ENCODE measurements at places on chromosomes 7 and 10.

GRCh38 chr7:83738291-83738835 lies 89.4 kb upstream of the SEMA3E start:
- DNase-seq, result no peak

GRCh38 chr7:86094166-86094669 lies 549.5 kb upstream of the GRM3 start:
- no peak for DNase-seq

- DNase-seq, result no peak
Observed at GRCh38 chr10:27614776-27615175, 110.7 kb downstream of the RAB18 start.

DNA sequence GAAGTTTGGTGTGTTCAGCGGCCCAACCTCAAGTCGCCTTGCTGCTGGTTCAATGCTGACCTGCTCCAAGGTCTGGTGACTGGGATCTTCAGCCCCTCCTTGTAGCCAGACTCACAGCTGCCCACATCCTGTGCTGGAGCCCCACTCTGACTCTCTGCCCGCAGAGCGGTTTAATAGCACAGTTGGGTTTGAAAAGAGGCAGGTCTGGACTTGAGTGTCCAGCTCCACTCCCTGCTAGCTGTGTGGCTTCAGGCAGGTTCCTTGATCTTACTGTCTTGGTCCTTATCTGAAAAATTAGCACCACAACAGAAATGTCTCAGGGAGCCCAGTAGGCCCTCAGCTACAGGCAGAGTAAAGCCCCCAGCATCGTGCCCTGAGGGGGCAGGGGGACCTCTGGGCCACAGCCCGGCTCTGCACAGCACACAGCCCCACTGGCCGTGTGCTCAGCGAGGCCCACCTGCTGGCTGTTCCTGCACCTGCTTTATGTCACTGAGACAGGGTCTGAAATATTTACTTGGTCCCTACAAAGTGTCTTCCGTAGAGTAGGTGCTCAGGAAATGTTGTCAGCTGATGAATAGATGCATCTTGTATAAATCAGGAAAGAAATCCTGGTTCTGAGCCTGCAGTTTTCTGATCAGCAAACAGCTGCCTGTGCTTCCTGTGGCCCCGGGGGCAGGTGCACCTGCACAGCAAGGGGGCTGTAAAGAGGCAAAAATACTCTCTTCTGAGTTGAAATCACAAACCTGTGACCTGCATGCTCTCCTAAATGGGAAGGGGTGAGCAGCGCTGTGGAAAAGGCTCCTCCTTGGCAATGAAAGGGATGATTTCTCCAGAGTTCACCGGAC lies 155.5 kb downstream of the SVIL start:
- no peak for DNase-seq

DNA sequence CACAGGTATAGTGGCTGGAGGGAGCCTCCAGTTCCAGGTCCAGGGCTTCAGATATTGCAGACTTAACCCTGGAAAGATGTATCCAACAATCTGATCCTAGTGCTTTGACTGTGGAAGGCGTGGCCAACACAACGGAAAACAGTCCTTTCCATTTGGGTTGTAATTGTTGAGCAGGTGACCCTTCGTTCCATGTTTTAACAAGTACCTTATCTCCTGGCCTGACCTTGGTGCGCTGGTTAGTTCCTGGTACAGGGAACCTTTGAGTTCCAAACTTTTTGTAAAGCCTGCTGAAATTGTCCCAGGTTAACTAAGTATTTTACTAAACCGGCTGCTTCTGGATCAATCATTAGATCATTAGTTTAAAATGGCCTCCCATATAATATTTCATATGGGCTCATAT lies 23.9 kb upstream of the GIMAP6 start:
- DNase-seq, result no peak

DNA sequence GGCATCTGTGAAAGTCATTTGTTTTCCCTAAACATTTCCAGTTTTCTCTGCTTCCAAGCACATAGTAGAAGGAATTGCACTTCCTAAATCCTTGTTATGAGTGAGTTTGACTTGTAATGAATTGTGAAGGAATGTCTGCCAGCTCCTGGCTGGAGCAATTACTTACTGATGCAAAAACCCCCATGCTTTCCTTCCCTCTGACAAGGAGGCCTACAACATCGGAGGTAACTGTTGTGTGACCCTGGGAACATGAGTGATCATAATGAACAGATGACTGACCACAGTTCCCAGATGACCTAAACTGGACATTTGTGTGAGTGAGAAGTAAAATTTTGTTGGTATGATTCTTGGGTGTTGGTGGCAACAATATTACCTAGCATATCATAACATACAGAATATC lies 21.4 kb upstream of the CPVL start:
- DNase-seq, result no peak

GRCh38 chr7:32039000-32039756 lies 31.0 kb downstream of the PDE1C start:
- DNase-seq, result no peak

GRCh38 chr7:18831419-18831818 lies 286.0 kb downstream of the TWIST1 start:
- no peak for DNase-seq

GRCh38 chr7:57216340-57216739 lies 84.1 kb upstream of the ZNF479 start:
- no peak for DNase-seq

- no peak for DNase-seq
Observed at GRCh38 chr7:144036302-144036885, 12.4 kb upstream of the OR2A5 start.

- DNase-seq, result no peak
Observed at GRCh38 chr10:50396491-50397311, 145.4 kb upstream of the ASAH2 start.

GRCh38 chr10:66943590-66943989 lies 17.8 kb downstream of the LRRTM3 start:
- no peak for DNase-seq

DNA sequence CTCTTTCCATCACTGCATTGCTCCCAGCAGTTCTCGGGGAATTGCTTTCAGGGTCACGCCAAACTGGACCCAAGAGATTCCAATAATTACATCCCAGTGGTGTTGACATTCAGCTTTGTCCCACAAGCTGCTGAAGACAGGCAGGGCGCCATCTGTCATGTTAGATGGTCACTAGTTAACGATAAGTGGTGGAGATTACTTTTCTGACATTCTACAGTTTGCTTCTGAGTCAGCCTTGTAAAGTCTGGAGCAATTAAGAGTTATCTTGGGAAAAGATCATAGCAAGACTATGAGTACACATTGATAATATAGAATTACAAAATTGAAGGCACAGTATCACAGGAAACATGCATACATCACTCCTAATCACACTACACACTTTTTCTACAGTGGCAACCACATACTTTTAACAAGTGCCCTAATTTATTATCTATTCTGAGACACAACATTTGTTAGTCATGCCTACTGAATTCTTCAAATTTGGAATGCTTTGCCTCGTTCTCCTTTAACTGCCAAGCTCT lies 41.9 kb downstream of the SEMA3C start:
- peak; percentile 73 for DNase-seq

- DNase-seq, result no peak
Observed at GRCh38 chr10:30330497-30331168, 18.4 kb downstream of the MTPAP start.

DNA sequence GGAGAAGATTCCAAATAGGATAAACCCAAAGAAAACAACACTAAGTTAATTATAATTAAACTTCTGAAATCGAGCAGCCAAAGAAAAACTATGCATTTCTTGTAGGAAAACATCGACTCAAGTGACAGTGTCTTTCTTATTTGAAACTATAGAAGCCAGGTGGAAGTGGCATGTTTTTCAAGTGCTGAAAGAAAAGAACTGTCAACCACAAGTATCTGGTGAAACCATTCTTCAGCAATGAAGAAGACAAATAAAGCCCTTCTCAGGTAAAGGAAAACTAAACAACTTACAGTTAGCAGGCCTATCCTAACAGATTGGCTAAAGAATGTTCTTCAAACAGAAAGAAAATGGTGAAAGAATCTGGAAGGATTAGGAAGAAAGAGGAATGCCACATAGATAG lies 71.4 kb upstream of the MSRB2 start:
- no peak for DNase-seq

DNA sequence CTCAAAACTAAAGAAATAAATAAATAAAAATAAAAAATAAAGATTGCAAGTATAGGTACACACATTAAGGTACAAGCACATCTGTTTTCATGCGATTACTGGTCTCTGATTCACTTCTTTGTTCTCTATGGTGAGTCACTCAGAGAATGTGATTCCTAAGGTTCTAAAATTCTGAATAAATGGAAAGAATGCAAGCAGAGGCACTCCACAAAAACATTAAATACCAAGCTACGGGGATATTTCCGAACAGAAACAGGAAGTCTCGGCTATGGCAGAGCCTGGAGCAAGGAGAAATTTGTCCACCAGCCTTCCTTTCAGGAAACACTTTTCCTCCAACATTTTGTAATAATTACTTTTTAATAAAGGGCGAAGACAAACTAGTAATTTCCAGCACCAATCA lies 1.4 kb downstream of the VOPP1 start:
- DNase-seq, result no peak
